ENCODE measurements at places on chromosomes 3 and 15. TPM values are rescaled to one million over a fixed set of nuclear protein-coding genes. Genes with fewer than 3 reads are reported as not detected.

Gene GPR171
- not detected for total RNA-seq

Gene ADAMTS7
- total RNA-seq, result 5.1 TPM

Gene CYP8B1
- total RNA-seq, result not detected

Gene ARHGEF26
- 1.3 TPM for total RNA-seq

Gene UQCC5
- total RNA-seq, result 5.1 TPM
